Chondrocyte (in vitro differentiated cells): ENCODE measurements at places on chromosomes 5 and 9. TPM values are rescaled to one million over a fixed set of nuclear protein-coding genes. Genes with fewer than 3 reads are reported as not detected.
A peak's percentile ranks its signal among the peaks of the same experiment; 100 is the strongest.

ADAMTS2 gene
- 17.9 to 93.2 TPM (median 91.2 TPM) in 3 replicates for total RNA-seq

UBAC1 gene
- 33.2 to 36.0 TPM (median 33.5 TPM) in 3 replicates for total RNA-seq

BARHL1 gene
- total RNA-seq = not detected in 3 replicates

PCDHA8 gene
- total RNA-seq = 0.97 to 2.4 TPM (median 1.1 TPM) in 3 replicates

GMCL2 gene
- not detected in 3 replicates for total RNA-seq

GPR151 gene
- total RNA-seq = not detected in 3 replicates

TMEM252 gene
- total RNA-seq = not detected in 3 replicates

MINAR2 gene
- total RNA-seq = not detected in 3 replicates

UGT3A2 gene
- total RNA-seq = not detected in 3 replicates

CMBL gene
- 20.0 to 27.5 TPM (median 20.5 TPM) in 3 replicates for total RNA-seq

PCDHA9 gene
- total RNA-seq = 1.2 to 2.0 TPM (median 1.3 TPM) in 3 replicates

GRCh38 chr5:42593591-42593990, 163.0 kb upstream of the CCDC152 start:
- no peak overlapping the region for H3K4me3 ChIP-seq
- H3K36me3 ChIP-seq = no peaks in the 10 kb centered on the region
- H3K27ac ChIP-seq = no peak overlapping the region
- H3K27me3 ChIP-seq = no peaks in the 10 kb centered on the region
- peaks cover 28% of the 10 kb centered on the region for H3K4me1 ChIP-seq

- H3K4me1 ChIP-seq = no peaks in the 10 kb centered on the region
- peaks cover 63% of the 10 kb centered on the region for H3K27me3 ChIP-seq
- no peak overlapping the region for H3K4me3 ChIP-seq
- H3K36me3 ChIP-seq = no peaks in the 10 kb centered on the region
- no peak for DNase-seq
Measured at GRCh38 chr9:36956908-36957307, 77.2 kb downstream of the PAX5 start.

DNA sequence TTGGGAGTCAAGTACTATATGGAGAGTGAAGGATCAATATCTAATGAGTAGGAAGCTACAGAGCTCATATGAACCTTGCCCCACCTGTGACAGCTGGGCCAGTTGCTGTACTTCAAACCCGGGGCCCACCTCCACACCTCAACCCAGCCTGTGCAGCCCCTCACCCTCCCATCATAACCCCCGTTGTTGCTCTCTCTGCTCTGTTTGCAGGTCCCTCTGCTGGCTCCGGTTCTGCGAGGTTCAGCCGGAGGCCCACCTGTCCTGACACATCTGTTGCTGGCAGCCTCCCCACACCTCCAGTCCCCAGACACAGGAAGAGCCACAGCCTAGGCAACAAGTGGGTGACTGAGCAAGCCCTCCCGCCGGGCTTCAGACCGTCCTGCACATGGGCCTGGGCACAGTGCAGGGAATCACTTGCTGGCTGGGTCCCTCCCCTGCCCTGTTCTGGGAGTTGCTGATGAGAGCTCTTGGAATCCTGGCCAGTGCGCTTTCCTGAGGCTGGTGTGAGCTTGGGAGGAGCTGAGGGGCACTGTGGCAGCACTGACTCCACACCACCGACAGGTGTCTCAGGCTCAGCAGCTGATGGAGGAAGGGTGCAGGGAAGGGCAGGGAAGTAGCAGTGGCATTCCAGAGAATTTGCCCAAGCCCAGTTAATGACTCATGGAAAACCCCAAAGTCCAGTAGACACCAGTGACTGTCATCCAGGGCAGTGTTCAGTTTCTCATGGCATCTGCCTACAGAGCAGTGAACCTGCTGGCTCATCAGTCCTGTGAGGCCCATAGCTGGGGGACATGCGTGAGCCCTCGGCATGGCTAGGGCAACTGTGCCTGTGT, 69.5 kb upstream of the GARNL3 start:
- peak; percentile 73 for DNase-seq
- no peak overlapping the region for H3K27ac ChIP-seq
- no peak overlapping the region for H3K4me3 ChIP-seq
- H3K36me3 ChIP-seq = peaks cover 1% of the 10 kb centered on the region
- peaks cover 4% of the 10 kb centered on the region for H3K27me3 ChIP-seq

DNA sequence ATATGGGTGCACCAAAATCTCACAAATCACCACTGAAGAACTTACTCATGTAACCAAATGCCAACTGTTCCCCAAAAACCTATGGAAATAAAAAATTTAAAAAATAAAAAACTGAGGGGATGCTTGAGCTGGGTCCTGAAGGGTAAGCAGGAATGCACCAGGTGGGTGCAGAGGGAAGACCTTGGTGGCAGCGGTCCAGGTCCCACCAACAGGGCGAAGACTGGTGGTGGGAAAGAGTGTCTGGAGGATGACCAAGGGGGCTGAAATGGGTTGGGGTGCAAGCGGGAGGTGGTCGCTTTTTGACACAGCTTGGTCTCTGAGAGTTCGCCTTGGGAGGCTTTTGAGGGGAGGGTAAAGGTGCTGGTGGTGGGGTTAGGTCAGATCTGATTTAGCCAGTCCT, 3.3 kb upstream of the DAB2IP start:
- H3K27ac ChIP-seq = no peak overlapping the region
- H3K27me3 ChIP-seq = no peaks in the 10 kb centered on the region
- peak; percentile 53 for DNase-seq
- no peaks in the 10 kb centered on the region for H3K36me3 ChIP-seq
- peaks cover 28% of the 10 kb centered on the region for H3K4me1 ChIP-seq
- H3K4me3 ChIP-seq = no peak overlapping the region

DNA sequence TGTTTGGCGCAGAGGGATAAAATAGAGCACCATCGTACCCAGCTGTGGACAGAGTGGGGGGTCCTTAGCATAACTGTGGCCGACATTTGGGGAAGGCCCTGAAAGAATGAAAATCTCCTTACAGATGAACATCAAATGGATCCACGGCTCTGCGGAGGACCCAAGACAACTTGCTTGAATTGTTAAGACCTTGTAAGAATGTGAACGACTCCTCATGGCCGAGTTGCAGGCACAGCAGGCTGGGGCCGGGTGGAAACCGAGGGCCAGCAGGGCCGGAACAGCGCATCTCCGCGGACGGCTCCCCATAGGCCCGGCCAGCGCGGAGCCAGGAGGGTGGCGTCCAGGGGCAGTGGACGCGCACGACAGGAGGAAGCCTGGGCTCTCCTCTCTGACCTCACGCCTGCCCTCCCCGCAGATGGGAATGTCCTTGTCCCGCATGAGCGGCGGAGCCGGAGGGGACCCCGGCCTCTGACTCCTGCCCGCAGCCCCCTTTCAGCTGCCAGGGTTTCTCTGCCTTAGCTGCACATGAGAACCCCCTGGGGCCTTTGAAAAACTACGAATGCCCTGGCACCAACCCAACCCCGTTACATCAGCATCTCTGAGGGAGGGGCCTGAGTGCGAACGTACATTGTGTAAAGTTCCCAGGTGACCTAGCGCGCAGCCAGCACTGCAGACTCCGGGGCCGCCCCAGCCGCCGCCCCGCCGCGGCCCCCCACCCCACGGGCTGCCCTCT, 36.2 kb upstream of the PTCH1 start:
- H3K4me1 ChIP-seq = peaks cover 3% of the 10 kb centered on the region
- no peak overlapping the region for H3K27ac ChIP-seq
- peaks cover 15% of the 10 kb centered on the region for H3K27me3 ChIP-seq

DNA sequence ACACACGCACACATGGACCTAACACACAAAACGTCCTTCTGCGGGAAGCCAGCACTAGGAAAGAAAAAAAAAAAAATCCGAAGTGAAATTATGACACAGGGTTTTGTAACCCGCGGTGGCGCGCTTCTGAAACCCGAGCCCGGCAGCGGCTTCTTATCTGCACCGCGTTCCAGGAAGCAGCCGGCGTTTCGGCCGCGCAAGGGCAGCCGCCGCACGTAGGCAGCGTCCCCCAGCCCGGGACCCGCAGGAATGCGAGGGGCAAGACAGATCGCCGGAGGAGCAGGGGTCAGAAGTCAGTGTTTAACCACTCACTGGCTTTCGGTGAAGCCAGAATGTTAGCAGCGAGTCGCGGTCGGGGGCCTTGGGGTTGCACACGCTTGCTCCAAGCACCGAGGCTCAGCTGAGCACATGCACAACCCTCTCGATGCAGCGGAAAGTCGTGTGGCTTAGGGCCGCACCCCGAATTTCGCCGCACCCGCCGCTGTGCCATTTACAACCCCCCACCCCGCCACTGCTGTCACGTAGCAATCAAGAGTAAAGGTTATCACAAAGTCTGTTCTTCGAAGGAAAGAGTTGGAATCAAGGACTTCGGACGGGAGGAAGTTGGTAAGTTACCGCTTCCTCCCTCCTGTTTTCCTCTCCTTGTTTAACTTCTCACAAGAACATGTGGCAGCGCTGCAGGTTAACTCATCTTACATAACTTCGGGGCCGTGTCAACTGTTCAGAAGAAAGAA, 167.9 kb downstream of the AUH start:
- peak overlapping the region; percentile 96 for H3K27ac ChIP-seq
- DNase-seq = no peak
- H3K27me3 ChIP-seq = no peaks in the 10 kb centered on the region
- peaks cover 41% of the 10 kb centered on the region for H3K4me1 ChIP-seq
- H3K36me3 ChIP-seq = no peaks in the 10 kb centered on the region

DNA sequence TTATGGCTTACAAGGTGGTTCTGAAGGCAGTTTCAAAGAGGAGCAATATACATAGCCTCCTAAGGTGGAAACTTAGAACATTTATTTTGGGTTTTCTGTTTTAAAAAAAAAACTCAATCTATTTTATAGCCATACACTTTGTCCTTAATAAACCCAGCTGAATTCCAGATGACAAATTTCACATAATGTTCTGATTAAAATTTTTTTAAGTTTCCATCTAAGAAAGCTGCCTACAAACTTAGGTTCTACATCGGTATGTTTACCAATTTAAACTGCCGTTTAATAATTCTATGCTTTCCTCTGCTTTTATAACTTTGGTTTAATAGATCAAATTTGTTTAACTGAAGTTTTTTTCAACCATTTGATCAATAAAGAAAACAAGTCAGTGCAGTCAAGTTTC, 12.5 kb downstream of the NR3C1 start:
- H3K27me3 ChIP-seq = no peaks in the 10 kb centered on the region
- peaks cover 38% of the 10 kb centered on the region for H3K4me1 ChIP-seq
- H3K4me3 ChIP-seq = no peak overlapping the region
